ENCODE measurements at places on chromosomes 1 and 21. TPM values are rescaled to one million over a fixed set of nuclear protein-coding genes. Genes with fewer than 3 reads are reported as not detected.

The RNU1-1 gene
- 7.3 TPM for total RNA-seq

The TMOD4 gene
- total RNA-seq = 0.30 TPM

The MNDA gene
- total RNA-seq = not detected

The GBP4 gene
- 0.05 TPM for total RNA-seq

The WASF2 gene
- 52.2 TPM for total RNA-seq

The RNF186 gene
- total RNA-seq = not detected

The PGLYRP4 gene
- not detected for total RNA-seq

The SPAG17 gene
- total RNA-seq = not detected

The WDR64 gene
- total RNA-seq = not detected
